ENCODE measurements at places on chromosomes 5 and 9. TPM values are rescaled to one million over a fixed set of nuclear protein-coding genes. Genes with fewer than 3 reads are reported as not detected.

GABRA6 gene
- not detected for polyA plus RNA-seq

TMOD1 gene
- 44.0 TPM for polyA plus RNA-seq

PRR16 gene
- 2.3 TPM for polyA plus RNA-seq

PRRX2 gene
- 0.15 TPM for polyA plus RNA-seq

EGFL7 gene
- polyA plus RNA-seq, result 190 TPM

HSD17B4 gene
- 620 TPM for polyA plus RNA-seq

FNIP1 gene
- polyA plus RNA-seq, result 7.4 TPM

FOXD4L4 gene
- 0.16 TPM for polyA plus RNA-seq

BDP1 gene
- polyA plus RNA-seq, result 6.1 TPM

ZNF883 gene
- polyA plus RNA-seq, result 0.24 TPM

ORM2 gene
- 1.3 TPM for polyA plus RNA-seq

NFX1 gene
- 20.5 TPM for polyA plus RNA-seq

GABRP gene
- not detected for polyA plus RNA-seq

NOXA1 gene
- polyA plus RNA-seq, result 23.5 TPM

SPATA31A3 gene
- polyA plus RNA-seq, result not detected

SV2C gene
- 0.46 TPM for polyA plus RNA-seq

C1QTNF3 gene
- polyA plus RNA-seq, result 1.6 TPM

PGM5 gene
- polyA plus RNA-seq, result 28.3 TPM

TAF1L gene
- not detected for polyA plus RNA-seq

PCDHGC5 gene
- polyA plus RNA-seq, result 0.10 TPM

IL5 gene
- polyA plus RNA-seq, result not detected

ADGRV1 gene
- 676 TPM for polyA plus RNA-seq

WNK2 gene
- polyA plus RNA-seq, result 3.3 TPM

DDX4 gene
- polyA plus RNA-seq, result not detected

IL6ST gene
- polyA plus RNA-seq, result 39.0 TPM

SH3RF2 gene
- polyA plus RNA-seq, result 0.60 TPM

FOXE1 gene
- not detected for polyA plus RNA-seq

SPATA9 gene
- 0.26 TPM for polyA plus RNA-seq

CKMT2 gene
- polyA plus RNA-seq, result 22.5 TPM

GRXCR2 gene
- not detected for polyA plus RNA-seq

LIFR gene
- polyA plus RNA-seq, result 10.2 TPM

ZNF300 gene
- polyA plus RNA-seq, result 6.0 TPM

EDIL3 gene
- polyA plus RNA-seq, result 5.5 TPM

MTRR gene
- polyA plus RNA-seq, result 9.3 TPM

LOX gene
- polyA plus RNA-seq, result 1.9 TPM

PSIP1 gene
- polyA plus RNA-seq, result 52.1 TPM

SERINC5 gene
- 14.4 TPM for polyA plus RNA-seq

CFAP157 gene
- polyA plus RNA-seq, result 0.67 TPM

CDKN2A gene
- polyA plus RNA-seq, result 15.8 TPM

NELFB gene
- polyA plus RNA-seq, result 19.6 TPM

RNF180 gene
- 6.8 TPM for polyA plus RNA-seq

RANBP6 gene
- polyA plus RNA-seq, result 41.8 TPM

DTWD2 gene
- 1.1 TPM for polyA plus RNA-seq

TERT gene
- not detected for polyA plus RNA-seq

FCN2 gene
- 21.6 TPM for polyA plus RNA-seq

CCDC192 gene
- 0.56 TPM for polyA plus RNA-seq

NOP16 gene
- polyA plus RNA-seq, result 49.5 TPM

ZNF354C gene
- polyA plus RNA-seq, result 1.6 TPM

ADAMTS13 gene
- 13.4 TPM for polyA plus RNA-seq

GABBR2 gene
- 5.1 TPM for polyA plus RNA-seq

ITGA2 gene
- polyA plus RNA-seq, result 1.8 TPM

PCDHGB1 gene
- 0.20 TPM for polyA plus RNA-seq

AJM1 gene
- polyA plus RNA-seq, result 3.2 TPM

SELENOP gene
- polyA plus RNA-seq, result 66.0 TPM

GOLGA1 gene
- polyA plus RNA-seq, result 13.0 TPM
